ENCODE measurements at places on chromosomes 2 and 18.
A peak's percentile ranks its signal among the peaks of the same experiment; 100 is the strongest.

- DNase-seq = no peak
Measured at GRCh38 chr2:10977003-10977402, 65.3 kb downstream of the KCNF1 start.

DNA sequence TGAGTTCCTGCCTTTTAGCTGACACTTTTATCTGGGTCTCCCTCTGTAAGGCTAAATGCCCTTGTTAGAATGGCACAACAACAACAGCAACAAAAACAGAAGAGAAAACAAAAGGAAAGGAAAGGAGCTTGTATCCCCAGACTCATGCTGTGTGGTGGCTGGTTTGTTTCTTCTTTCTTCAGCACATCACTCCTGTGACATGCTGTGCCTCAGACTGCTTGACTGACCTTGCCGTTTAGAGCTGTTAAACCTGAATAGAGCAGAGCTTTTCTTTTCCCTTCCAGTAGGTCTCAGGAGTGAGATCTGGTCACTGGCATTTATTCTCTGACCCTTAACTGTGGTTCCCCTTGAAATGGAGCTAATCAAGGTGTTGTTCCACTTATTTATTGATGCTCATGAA is 18.9 kb downstream of the GALNT13 start:
- no peak for DNase-seq

DNA sequence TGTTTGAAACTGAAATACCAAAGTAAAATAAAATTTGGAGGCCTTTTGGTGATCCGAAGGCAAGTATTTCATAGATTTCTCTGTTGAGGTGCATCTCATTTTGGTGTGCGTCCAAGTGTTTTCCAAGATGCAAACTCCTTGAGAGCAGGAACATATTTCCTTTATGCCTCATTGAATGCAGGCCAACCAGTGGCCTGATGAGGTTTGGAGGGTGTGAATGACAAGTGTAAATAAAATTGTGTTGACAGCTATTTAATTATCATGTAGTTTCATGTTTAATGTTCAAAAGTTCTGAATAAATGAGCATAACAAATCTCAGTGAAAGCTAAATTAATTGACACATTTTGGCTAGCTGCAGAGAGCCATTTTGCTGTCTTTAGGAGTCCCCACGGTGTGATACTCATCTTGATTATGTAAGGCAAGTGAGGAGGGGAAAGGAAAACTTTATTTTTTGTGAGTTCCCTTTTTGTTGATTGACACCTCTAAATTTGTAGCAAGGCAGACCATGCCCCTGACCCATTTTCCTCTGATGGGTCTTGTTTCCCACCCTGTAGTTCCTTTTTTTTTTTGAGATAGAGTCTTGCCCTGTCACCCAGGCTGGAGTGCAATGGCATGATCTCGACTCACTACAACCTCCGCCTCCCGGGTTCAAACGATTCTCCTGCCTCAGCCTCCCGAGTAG is 6.3 kb upstream of the LTBP1 start:
- DNase-seq = no peak

GRCh38 chr2:120442541-120442922 is 96.6 kb downstream of the INHBB start:
- no peak for DNase-seq

DNA sequence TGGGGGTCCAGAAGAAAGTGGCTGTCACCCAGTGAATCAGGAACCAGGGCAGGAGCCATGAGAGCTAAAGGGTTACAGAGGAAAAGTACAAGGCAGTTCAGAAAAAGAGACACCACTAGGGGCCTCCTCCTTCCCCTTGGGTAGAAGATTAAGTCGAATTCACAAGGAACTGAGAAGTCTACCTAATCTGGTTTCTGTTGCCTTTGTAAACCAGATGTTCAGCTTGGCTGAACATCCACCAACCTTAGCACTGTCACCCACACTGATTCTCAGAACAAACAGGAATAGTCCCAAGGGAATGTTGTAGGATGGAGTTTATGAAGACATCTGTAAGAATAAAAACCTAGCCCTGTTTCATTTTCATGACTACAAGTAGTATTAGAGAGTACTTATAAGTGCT is 90.4 kb upstream of the NOSTRIN start:
- DNase-seq = no peak

DNA sequence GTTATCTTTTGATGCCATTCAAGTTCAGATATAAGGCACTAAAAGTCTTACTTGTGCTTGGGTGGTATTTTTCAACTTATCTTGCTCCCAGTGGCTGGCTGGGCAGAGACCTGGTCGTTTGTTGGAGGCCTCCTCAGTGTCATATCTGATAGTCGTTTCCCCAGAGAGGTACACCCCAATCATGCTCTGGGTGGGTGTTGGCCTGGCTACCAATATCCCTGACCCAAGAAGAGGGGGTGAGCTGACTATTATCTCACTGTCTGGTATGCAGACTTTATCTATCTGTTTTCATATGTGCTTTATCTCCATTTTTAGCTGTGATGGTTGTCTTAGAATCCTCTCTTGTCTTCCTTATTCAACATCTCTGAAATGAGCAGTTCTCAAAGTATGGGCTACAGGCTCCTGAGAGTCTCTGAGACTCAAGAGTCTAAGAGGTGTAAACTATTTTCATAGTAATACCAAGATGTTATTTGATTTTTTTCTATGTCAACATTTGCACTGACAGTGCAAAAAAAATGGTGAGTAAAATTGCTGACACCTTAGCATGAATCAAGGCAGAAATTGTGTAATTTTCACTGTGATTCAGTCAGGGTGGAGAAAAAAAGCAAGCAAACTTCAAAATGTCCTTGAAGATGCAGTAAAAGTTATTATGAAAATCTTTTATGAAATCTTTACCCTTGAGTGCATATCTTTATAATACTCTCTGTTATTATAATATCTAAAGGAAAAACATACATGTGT is 12.3 kb upstream of the PLEK start:
- no peak for DNase-seq

DNA sequence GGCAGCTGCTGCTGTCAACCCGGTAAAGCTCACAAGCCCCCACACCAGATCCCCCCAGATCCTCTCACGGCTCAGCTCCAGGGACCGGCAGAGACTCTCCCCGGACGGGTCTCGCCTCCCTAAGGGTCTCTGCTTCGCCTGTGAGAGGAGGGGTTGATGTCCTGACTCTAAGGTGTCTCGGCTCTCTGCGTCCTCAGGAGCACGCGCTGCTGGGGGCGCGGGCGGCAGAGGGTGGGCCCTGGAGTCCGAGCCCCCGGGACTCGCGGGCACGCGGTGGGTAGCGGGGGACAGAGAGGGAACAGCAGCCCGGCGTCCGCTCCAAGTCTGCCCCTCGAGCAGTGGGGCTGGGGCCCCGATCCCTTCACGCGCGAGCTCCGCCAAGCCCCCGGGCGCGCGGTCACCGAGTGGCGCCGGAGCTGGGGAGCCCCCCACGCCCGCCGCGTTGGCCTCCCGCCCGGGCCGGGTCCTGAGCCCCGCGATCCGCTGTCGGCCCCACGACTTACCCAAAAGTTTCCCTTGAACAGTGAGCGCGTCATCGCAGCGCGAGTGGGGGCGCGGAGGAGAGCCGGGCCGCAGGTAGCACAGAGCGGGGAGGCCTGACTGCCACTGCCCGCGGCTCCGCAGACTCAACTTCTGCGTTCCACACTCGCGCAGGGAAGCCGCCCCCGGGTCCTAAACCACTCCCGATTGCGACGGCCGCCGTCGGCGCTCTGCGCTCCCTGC is at the start of gene PSTPIP2:
TSS of gene PSTPIP2 (minus strand) at position 608 of the 723 bp plus-strand sequence. CDS start at position 536, 72 bp downstream.
- DNase-seq = peak; percentile 56

DNA sequence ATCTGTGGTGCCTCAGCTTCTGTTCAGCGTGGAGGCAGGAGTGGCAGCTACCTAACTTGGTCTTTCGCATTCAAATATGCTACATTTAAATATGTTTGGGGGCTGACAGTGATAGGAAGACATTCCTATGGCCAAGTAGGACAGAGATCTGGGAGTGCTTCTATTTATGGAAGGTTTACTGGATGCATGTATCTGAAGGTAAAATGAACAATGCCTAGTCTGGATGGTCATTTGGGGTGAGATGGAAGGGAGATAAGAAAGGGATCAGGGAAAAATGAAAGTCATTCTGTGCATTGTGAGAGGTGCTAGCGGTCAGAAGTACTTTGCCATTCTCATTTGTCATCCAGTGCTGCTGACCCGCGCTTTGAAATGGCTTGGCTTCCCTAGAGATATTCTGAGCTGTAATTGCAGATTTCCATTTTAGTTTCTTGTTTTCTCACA is 300.9 kb upstream of the FBXO11 start:
- no peak for DNase-seq

DNA sequence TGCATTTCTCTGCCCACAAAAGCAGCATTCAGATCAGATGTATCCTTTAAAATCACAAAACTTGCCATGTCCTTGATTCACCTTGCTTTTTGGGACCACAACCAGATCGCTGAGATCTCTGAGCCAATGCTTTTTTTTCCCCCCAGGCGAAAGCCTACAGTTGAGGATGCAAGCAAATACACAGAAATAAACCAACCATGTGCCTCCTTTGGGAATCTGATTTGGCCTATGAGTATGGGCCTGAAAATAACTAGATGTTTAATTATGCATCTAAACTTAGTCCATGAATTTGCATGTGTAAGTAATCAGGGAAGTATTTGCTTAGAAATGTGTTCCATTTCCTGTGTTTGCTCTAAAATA is 49.7 kb upstream of the CDC42EP3 start:
- DNase-seq = no peak

DNA sequence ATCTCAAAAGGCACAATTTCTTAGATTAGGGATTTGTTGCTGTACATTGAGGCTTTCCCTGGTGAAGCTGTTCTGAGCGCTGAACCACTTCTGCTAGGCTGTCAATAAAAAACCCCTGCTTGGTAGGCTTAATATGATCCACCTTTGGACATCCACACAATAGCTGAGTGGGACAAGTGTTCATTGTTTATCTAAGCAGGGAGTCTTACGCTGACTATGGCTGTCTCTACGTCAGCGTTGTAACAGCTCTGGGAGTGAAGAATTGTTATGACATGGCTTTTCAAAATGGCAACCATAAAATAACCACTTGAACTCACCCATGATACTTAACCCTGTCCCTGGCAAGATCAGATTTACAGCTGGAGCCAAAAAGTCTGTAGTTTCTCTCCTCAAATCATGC is 111.5 kb upstream of the SULT1C3 start:
- DNase-seq = no peak

GRCh38 chr2:50723286-50723938 is 308.5 kb downstream of the NRXN1 start:
- DNase-seq = no peak

GRCh38 chr2:164711766-164712138 is 90.5 kb upstream of the GRB14 start:
- no peak for DNase-seq

GRCh38 chr2:218893349-218894150 is 12.9 kb downstream of the WNT10A start:
- DNase-seq = no peak

DNA sequence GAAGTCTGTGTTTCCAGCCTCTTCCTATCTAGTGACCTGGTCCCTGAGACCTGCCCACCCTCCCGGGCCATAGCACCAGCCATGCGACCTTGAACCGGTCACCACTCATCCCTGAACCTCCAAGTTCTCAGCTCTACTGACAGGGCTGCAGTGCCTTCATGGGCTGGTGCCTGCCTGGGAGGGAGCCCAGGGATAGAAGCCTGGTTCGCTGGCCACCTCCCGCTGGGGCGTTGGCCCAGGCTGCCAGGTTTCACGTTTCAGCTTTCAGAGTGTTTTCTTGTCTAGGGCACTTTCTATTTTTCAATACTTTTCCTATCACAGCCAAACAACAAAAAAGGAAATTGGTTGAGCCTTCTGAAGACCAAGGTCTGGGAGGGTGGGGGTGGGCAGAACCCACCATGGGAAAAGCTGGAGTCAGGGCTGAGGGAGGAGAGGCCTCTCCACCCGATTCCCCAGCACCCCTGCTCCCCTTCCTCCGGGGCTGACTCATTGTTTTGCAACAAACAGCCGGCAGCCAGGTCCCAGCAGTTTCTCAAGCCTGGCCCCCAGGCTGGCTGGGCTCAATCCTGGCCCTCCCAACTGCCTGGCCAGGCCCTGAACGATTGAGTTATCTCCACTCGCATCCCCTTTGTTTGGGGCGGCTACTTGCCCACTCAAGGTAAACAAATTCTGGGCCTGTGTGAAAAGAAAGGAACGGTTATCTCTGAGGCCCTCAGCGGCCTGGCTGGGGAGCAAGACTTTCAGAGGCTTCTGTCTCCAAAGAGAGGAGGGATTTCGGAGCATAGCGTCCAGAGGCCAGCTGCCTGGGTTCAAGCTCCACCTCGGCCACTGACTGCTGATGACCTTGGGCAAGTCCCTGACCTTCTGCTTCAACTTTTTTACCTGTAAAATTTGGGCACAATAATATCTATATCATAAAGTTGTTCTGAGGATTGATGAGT is 47.5 kb downstream of the ZFP36L2 start:
- no peak for DNase-seq

GRCh38 chr2:71932780-71933466 is 214.7 kb downstream of the CYP26B1 start:
- no peak for DNase-seq

- no peak for DNase-seq
Measured at GRCh38 chr18:56197241-56197859, 441.0 kb downstream of the TXNL1 start.
